SW 1271 (cell line): ENCODE measurements at places on chromosomes 2 and 18.

DNA sequence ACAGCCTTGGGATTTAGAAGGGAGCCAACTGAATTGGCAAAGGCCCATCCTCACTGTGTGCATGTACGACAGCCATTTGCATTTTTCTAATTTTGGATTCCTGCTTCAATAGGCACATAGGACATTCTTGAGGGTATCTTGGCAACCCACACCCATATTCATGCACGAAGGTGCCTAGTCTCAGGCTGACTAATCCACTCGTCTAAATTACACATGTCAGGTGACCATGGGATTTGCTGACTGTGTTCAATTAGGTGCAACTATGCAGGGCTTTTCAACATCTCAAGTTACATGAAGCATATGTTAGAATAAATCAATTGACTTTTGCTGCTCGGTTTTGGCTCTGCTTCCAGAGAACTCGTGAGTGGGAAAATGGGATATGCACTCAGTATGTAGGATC, 249.7 kb downstream of the SP3 start:
- no peak for DNase-seq

DNA sequence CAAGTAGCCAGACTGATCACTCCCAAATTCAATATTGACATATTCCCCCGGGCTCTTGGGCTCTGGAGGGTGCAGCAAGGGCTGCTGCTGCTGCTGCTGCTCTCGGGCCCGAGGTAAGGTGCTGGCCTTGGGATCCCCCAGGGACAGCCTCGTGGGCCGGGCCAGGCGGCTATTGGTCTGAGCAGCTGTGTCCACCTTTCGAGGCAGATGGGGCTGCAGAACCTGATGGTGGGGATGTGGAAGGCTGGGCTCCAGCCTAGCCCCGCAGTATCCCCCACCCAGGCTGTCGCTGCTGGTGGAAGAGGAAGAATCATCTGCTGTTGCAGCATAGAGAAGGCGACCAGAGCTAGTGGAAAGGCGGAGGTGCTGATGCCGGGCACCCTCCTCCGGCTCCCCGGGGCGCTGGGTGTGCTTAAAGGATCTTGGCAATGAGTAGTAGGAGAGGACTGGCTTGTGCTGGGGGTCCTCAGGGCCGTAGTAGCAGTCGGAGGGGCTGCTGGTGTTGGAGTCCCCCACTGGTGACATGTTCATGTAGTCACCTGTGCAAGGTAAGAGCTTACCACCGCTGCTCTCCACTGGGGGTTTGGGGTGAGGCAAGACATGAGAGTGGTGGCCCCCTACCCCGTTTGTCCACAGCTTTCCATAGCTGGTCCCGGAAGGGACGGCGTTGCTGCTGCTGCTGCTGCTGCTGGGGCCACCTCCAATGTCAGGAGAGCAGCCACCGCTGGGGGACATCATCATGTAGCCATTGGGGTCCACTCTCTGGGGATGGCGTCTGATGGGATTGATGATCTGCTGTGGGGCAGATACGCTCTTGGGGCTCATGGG, 3.4 kb downstream of the IRS1 start:
- DNase-seq: no peak

- no peak for DNase-seq
These were observed 95.3 kb upstream of the KLHL29 start for GRCh38 chr2:23289671-23290070.

GRCh38 chr2:14881651-14882327, 249.3 kb downstream of the LRATD1 start:
- DNase-seq: no peak

DNA sequence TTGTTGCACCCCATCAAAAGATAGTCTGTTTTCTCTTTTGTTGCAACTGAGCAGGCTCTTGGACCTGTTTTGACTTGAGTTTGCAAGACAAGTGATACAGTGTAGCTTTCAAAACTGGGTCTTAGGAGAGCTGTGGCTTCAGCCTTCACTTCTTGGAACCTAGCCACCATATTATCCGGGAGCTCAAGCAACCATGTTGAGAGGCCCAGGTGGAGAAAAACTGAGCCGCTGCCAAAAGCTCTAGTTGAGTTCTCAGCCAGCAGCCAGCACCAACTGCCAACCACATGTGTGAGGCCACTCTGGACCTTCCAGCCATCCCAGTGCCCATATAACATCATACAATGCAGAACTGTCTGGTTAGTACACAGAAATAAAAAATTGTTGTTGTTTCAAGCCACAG, 5.4 kb downstream of the CACNB4 start:
- no peak for DNase-seq

- DNase-seq: no peak
These were observed 129.0 kb downstream of the RND3 start for GRCh38 chr2:150358468-150358807.

DNA sequence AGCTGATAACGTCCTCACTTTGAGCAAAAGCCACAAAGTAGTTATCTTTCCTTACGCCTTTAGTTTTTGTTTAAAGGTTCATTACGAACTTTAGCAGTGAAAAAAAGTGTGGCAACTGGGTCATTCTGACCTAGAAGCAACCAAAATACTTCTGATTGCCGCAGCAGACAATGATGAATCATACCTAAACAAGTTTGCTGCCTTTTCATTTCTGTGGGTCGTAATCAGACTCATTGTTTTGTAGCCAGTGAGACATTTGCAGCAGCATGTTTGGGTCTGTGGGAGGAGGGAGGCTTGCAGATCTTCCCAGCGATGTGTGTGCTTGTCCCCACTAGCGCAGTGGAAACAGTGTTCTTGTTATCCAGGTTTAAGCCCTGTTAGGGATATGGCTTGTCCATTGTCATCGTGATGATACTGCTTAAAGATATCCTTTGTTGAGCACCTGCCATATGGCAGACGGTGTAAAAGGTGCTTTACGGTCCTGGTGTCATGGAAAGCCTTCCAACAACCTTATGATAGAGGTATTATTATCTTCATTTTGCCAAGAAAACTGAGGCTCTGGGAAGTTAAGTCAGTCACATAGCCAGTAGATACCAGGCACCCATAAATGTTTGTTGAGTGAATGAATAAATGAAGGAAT, 1.3 kb upstream of the GREB1 start:
- DNase-seq: no peak

- DNase-seq: no peak
These were observed 54.7 kb downstream of the INO80D start for GRCh38 chr2:206031162-206031784.

DNA sequence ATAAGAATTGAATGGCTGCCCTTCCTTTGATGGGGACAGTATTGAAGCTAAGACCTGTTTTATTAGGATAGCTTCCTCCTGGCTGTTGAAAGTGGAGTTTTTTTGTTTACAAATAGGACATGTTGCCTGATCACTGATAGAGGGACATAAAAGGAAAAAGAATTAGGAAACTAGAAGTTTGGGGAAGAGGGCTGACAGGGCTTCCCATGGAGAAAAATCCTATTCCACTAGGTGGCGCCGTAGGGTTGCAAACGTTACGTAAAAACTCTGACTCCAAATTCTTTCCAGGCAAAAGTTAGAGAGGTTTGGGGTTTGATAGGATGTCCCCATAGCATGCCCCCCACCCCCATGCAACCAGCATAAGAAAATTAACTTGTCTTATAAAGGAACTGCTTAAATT, 11.1 kb upstream of the RBFA start:
- DNase-seq: no peak

DNA sequence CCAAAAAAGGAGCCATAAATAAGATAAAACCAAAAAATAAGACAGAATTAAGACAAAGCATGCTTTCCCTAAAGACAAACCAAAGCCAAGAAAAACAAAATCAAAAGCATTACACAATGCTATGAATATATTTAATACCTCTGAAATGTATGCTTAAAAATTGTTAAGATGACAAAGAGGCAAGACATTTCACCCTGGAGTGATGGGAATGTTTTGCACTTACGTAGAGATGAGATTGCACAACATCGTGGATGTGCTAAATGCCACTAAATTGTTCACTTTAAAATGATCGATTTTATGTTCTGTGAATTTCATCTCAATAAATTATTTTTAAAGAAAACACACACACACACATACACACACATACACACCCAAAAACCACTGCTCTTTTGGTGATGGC, 386.6 kb upstream of the KLHL29 start:
- DNase-seq: no peak

- no peak for DNase-seq
These were observed 332.7 kb downstream of the CYRIA start for GRCh38 chr2:16332681-16333557.

DNA sequence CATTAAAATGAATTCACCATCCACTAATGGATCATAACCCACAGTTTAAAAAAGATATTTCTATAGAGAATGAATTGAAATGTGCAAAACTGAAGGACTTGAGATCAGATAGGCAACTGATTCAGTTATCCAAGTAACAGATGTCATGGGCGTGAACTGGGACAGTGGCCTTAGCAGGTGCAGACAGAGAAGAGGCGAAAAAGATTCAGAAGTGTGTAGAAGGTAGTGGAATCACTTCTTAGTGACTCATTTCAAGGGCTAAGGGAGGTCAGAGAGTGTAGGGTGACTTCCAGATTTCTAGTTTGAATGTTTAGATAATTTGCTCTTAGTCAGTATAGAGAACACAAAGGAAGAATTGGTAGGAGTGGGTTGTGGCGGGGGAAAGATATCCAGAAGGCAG, 79.7 kb downstream of the EHBP1 start:
- DNase-seq: no peak

DNA sequence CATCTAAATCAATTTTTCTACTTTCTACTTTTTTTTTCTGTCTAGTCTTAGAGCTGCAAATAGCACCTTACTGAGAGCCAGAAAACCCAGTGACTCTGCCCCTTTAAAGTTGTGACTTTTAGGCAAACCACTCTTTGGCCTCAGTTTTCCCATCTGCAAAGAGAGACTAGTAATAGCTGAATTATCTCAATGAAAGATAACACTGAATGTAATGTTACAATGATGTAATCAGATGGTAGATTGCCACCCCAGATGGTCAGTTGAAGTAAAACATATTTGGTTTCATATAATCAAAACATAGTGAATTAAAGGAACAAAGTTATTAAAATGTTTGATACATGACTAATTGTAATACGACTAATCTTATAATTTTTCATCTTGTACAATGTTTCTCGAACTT, 5.0 kb upstream of the APCDD1 start:
- no peak for DNase-seq

DNA sequence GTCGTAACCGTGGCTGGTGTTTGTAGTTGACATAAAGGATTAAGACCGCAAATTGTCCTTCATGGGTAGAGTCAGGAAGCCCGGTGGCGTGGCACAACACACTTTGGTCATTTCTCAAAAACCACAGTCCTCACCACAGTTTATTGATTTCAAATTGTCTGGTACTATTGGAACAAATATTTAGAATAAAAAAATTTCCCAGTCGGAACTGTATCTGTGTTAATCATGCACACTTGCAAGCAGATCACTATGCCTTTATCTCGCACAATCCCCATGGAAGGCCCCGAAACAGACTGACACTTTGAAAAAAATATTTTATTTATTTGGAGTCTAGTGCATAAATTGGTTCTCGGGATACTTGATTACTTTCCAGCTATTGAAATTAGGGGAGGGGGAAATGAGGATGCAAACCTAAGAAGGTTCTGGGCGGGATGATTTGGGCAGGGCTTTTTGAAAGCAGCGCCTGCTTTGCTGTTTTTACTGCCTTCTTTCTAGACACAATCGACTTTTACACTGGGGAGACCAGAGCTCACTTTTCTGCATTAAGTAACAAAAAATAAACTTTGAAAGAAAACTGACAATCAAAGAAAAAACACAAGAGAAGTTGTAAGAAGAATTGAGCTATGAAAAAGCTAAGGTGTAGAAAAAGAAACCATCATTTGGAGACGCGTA, 15.4 kb upstream of the HOXD1 start:
- no peak for DNase-seq

- no peak for DNase-seq
These were observed 14.4 kb upstream of the DNMT3A start for GRCh38 chr2:25356088-25356487.

DNA sequence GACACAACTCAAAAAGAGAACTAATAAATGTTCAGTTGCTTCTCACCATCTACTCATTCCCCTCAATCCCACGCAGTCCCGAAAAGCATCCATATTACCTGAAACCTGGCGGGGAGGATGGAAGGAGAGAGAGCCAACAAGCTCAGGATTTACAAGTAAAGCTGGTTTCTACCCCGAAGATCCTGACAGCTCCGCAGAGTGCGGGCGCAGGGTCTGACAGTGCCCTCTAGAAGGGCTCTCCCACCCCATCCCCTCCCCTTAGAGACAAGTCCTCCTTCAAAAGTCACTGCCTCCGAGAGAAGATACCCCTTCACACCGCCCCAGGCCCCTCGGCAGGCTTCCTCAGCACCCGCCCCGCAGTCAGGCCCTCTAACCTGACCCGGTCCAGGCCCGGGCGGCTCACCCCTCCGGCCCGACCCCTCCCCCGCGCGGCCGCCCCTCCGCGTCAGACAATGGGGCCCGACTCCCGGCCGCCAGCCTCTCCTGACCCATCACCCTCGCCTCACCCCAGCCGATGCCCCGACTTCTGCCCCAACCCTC, 550 bp downstream of the RAB1A start:
- DNase-seq: no peak

GRCh38 chr2:224412141-224413015, 10.5 kb upstream of the FAM124B start:
- DNase-seq: no peak

- DNase-seq: no peak
These were observed 4.1 kb upstream of the LPIN1 start for GRCh38 chr2:11742317-11742701.

GRCh38 chr2:222938327-222938726, 77.5 kb downstream of the ACSL3 start:
- no peak for DNase-seq

GRCh38 chr2:155830351-155830750, 502.2 kb downstream of the NR4A2 start:
- no peak for DNase-seq

DNA sequence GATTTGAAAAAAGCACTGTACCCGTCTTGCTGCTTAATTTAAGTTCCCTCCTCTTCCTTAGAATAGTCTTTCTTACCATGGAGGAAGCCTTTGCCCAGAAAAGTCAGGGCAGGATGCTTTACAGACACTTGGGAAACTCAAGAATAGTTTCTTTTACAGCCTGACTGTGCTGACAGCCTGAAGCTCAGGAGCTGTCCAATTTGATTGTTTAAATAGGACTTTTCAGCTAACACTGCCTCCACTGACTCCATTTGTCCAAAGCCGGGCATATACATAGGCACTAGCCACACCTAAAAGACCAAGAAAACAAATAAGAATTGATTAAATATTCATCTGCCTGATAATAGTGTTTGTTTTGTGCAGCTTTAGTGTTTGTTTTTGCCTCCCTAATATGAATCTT, 110.9 kb upstream of the L3MBTL4 start:
- no peak for DNase-seq

- no peak for DNase-seq
These were observed 180.4 kb upstream of the NRXN1 start for GRCh38 chr2:51212374-51212773.

DNA sequence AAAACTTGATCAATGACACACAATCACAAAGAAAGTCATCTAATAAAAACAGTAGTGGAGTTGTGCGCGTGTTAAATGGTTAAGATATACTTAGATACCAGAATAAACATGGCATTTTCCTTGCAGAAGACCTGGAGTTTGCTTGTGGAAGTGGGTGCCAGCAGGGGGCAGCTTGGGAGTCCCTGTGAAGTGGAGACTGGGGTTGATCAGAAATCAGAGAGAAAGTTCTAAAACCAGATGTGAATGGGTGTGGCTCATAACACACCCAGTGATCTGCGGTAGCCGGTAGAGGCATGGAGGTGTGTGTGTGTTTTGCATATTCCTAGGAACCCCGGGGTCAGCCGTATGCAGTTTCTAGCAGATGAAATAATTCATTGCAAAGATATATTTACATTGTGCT, 300.1 kb upstream of the TRIB2 start:
- DNase-seq: no peak

- no peak for DNase-seq
These were observed 458.8 kb upstream of the NRXN1 start for GRCh38 chr2:51490576-51491234.
